Activated CD4-positive, CD25-positive, alpha-beta regulatory T cell treated with anti-CD3 and anti-CD28 coated beads, Interleukin-2, amount 50 U/mL, for 16 hours (primary cell): ENCODE measurements at places on chromosomes 6 and 20.

DNA sequence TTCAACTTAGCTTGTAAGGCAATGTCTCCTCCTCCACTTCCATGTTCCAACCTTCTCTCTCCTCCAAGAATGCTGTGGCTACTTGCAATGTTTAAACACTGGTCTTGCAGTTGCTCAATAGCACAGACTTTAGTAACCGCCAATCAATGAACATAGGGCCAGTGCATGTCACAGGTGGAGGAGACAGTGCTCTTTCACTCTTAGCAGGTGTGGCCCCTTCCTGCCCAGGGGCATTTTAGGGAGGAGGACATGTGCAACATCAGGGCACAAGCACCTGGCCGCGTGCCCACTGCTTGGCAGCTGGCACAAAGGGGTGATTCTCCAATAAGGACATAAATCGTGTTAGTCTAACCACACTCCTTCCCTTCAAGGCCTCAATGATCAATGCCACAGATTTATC, 41.3 kb downstream of the ADGRF1 start:
- DNase-seq = no peak

GRCh38 chr6:73644941-73645591, 8.7 kb downstream of the SLC17A5 start:
- DNase-seq = no peak

- DNase-seq = no peak
These were observed 21.6 kb upstream of the CCN2 start for GRCh38 chr6:131972741-131973140.

DNA sequence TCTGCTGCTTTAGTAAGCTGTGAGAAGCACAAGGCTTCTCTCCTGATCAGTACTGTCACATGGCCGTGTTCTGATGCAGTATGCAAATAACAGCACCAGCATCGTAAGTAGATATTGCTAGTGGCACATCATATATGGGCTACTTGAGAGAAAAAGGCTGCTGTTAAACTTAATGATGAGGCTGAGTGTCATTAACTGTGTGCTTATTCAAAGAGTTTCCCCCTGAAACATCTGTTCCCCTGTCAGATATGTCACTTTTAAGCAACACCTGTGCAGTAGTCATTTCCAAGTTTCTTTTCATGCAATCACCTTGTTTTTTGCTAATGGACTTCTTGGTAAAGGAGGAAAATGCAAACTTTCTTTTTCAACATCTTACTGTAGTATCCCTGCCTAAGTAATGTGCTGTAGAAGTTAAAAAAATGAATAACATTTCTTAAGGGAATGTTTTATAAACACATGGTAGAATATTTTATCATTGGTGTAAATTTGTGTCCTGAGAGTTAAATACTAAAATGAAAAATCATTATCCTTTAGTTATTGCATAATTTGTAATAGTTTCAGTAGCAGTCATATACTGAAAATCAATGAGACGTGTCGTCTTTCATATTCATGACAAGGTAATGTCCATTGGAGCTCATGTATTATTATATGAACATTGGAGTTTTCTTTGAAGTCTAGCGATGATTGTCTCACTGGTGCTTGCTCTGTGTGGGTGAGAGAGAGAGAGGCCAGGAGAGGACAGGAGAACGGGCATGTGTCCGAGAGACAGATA, 366.3 kb downstream of the CDKAL1 start:
- DNase-seq = no peak

DNA sequence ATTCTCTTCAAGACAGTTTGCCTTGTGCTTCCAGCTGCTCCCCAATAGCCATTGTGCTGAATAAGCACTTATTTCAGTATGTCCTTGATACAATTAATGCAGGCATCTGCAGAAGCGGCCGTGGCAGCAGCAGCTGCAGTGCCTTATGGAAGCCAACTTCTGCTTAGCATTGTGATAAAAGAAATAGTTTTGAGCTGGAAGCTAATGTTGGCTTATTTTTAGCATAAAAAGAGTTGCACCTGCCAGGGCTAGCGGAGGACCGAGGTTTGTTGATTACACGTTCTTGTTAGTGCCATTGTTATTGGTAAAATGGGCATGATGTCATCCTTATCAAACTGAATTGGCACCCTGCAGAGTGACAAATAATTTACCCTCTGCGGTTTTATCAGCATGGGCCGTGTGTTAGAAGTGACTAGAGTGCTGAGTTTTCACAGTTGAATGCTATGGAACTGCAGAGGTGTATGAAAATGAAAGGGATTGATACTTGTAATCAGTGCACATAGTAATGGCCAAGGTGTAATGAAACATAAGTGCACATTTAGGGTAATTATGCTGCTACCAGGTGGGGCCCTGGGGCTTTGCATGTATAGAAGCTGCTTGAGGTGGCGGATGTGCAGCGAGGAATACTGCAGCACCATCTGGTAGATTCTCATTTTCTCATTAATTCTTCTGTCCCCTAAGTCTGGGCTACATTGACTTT, 334.3 kb downstream of the CDKAL1 start:
- DNase-seq = no peak

GRCh38 chr20:56417402-56417801, 5.3 kb downstream of the CASS4 start:
- no peak for DNase-seq

DNA sequence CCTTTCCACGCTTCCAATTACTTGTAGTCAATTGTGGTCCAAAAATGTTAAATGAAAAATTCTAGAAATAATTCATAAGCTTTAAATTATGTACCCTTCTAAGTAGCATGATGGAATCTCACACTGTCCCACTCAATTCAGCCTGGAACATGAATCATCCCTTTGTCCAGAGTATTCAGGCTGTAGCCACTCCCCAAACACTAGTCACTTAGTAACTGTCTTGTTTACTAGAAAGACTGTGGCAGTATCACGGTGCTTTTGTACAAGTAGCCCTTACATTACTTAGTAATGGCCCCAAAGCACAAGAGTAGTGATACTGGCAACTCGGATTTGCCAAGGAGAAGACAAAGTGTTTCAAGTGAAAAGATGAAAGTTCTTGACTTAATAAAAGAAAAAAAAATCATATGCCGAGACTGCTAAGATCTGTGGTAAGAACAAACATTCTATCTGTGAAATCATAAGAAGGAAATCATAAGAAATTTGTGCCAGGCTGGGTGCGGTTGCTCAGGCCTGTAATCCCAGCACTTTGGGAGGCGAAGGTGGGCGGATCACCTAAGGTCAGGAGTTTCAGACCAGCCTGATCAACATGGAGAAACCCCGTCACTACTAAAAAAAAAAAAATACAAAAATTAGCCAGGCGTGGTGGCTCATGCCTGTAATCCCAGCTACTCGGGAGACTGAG, 168.5 kb upstream of the SIM1 start:
- DNase-seq = no peak

DNA sequence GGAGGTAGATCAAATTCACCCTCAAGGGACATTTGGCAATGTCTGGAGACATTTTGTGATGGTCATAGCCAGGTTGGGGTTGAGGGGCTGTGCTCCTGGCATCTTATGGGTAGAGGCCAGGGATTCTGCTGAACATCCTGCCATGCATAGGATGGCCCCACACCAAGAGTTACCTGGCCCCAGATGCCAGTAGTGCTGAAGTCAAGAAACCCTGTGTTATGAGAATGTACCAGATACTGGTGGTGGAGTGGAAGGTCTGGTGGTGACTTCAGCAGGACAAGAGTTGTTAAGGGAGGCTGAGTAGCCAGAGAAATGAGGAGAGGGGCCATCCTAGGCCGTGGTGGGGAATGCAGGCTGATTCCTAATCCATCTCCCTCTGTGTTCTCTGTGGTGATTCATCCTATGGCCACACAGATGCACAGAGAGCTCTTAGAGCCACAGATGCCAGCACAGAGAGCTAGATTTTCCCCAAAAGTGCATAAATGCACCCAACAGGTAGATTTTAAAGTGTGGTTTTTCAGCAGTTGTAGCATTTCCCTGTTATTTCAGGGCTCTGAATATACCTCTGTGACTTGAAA, 43.6 kb downstream of the CDYL start:
- DNase-seq = no peak

GRCh38 chr6:3765415-3765814, 13.9 kb upstream of the PXDC1 start:
- DNase-seq = no peak

GRCh38 chr6:138107078-138107751, at the start of gene PERP:
Gene PERP, minus strand, starts transcription at chr6:138107419. Its CDS starts 79 bp downstream, at chr6:138107340.
- DNase-seq = peak; percentile 28

DNA sequence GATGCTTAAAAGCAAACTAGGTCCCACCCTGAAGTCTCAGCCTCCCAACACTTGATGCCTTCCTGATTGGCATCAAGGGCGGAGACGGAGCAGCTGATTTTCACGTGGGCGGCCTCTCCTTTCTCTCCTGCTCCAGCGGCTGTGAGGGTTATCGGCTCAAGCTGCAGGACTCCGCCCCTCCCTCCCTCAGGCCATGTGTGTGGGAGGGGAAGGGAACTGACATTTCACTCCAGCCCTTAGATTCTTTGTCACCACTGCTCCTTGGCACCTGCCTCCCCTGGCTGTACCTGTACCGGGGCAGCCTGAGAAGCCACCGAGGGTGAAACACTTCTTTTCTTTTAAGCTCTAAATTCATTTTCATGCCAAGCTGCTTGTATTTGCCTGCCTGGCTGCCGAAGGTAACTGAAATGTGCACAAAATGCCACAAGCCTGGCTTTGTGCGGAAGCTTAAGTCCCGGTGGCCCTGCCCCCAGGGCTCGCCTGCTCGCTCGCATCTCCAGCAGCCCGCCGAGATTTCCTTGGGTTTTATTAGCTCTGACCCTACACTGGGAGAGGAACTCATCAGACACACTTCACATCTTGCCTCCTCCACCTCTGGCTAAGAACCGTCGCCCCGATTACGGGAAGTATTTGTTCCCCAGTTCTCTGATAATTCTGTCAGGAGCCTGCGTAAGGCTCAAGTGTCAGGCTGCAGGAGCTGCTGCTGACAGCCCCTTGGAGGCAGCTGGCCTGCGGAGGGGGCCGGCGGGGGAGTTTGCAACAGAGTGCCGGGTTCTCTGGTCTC, 9.6 kb upstream of the CPNE5 start:
- no peak for DNase-seq

GRCh38 chr6:119540417-119540816, 190.9 kb upstream of the MAN1A1 start:
- DNase-seq = no peak

- no peak for DNase-seq
These were observed 300.3 kb upstream of the ID4 start for GRCh38 chr6:19536838-19537237.

- no peak for DNase-seq
These were observed 266.5 kb upstream of the QKI start for GRCh38 chr6:163147994-163148393.

GRCh38 chr20:10540636-10541493, 105.8 kb downstream of the SLX4IP start:
- DNase-seq = no peak

GRCh38 chr20:33838035-33838864, 27.1 kb downstream of the CHMP4B start:
- no peak for DNase-seq

GRCh38 chr6:160127270-160128124, 5.9 kb downstream of the SLC22A1 start:
- DNase-seq = no peak

- DNase-seq = no peak
These were observed 65.2 kb upstream of the EDN3 start for GRCh38 chr20:59235226-59235625.

DNA sequence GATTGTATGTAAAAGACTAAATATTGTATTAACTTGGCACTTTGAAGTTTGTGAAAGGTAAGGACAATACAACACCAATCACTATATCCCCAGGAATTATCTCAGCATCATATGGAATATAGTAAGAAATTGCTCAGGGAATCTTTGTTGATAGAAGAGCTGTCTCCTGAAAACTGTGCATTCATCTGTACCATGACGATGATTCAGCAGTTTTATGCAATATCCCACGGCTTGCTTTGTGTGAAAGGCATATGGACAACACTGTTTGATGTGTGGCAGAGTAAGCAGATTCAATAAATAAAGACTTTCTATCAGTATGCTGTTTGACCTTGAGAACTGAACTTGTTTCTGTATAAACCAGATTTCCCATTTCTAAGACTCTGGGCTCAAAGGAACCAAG, 147.5 kb upstream of the PLN start:
- DNase-seq = no peak

- DNase-seq = no peak
These were observed 11.5 kb downstream of the CALHM6 start for GRCh38 chr6:116472706-116473105.

- no peak for DNase-seq
These were observed 18.1 kb downstream of the SLX4IP start for GRCh38 chr20:10453241-10453640.

- no peak for DNase-seq
These were observed 144.3 kb downstream of the GRIK2 start for GRCh38 chr6:101537753-101538316.

DNA sequence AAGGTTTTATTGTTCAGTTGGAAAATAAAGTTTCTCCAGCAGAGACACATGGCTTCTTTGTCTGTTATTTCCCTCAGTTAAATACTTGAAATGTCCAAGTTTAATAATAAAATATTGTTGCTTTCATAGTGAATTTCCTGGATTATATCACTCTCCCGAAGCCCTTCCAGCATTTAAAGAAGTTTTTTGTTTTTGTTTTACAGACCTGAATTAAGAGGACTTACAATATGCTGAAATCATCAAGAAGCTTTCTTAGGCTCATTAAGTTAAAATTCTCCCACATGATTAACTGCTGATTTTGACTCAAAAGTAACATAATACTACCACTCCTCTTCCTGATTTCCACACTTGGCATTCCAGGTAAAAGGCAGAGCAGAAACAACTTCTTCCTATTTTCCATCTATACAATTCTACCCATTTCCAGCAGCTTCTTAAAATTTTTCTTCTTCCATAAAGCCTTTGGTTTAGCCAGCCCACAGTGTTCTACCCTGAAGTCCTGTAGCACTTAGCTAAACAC, 35.8 kb downstream of the PDSS2 start:
- no peak for DNase-seq

GRCh38 chr6:168726312-168726856, 285.4 kb downstream of the SMOC2 start:
- DNase-seq = no peak

- no peak for DNase-seq
These were observed 94.3 kb downstream of the CDC5L start for GRCh38 chr6:44481760-44482159.

DNA sequence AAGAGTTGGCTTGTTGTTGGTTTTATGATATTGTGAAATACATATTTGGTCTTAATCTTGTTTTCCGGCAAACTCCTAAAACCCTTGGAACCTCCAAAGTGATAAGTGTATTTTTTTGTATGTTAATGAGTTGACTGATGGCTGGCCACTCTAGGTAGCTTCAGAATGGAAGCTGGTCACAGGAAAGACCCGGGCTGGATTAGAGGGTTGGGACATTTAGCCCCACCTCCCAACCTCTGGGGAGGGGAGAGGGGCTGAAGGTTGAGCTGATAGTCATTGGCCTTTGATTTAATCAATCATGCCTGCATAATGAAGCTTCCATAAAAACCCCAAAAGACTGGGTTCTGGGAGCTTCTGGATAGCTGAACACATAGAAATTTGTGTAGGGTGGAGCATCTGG, 42.7 kb downstream of the SASH1 start:
- no peak for DNase-seq

GRCh38 chr6:15247500-15248450, 1.9 kb downstream of the JARID2 start:
- DNase-seq = peak; percentile 21

- DNase-seq = no peak
These were observed 57.8 kb downstream of the FOXA2 start for GRCh38 chr20:22526512-22527012.
